ENCODE measurements at places on chromosomes 3 and 15.
A peak's percentile ranks its signal among the peaks of the same experiment; 100 is the strongest.

DNA sequence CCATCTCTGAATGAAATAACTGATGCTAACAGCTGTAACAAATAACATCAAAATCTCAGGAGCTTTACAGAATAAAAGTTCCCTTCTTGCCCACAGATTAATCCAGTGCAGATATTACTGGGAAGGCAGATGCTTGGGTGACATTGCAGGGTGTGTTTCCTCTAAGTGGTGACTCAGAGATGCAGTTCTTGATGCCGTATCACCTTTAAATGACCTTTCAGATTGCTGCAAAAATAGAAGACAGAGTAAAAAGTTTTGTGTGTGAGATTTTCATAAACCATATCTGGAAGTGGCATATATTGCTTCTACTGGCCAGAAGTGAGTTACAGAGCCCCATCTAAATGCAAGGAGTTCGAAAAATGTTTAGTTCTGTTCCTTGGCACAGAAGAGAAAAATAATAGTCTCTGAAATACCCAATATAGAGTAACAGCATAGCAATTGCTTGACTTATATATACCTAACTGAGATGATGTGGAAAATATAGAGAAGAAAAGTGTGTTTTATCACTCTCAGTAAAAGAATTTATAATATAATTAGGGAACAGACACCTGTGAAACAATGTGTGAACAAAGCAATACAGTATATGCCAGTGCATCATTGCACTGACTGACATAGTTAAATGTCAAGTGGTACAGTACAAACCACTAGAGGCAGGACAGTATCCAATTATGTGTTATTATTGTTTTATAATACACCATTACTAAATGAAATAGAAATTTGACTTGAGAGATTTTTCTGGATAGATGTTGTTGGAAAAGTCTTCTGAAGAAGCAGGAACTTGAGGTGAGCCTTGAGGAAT, 430.7 kb upstream of the CBLB start:
- DNase-seq = no peak

GRCh38 chr3:17740721-17741141, 1.7 kb downstream of the TBC1D5 start:
- no peak for DNase-seq

- DNase-seq = no peak
These were observed 210.9 kb upstream of the TOPAZ1 start for GRCh38 chr3:44030687-44031305.

DNA sequence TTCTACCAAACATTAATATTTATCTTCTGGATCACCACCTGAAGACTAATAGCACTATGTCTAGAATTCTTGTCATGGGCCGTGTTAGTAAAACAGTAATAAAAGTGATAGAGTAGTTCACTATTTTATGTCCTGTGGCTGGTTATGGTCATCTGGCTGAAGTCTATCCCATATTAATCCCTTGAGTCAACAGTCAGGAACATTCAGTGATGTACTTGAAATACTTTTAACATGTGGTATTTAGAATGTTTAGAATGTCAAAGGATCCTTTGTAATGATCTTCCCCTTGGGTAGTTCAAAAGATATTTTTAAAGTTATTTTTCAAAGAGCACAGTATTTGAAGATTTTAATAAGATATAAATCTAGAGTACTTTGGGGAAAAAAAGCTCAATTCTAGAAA, 117.0 kb downstream of the MBNL1 start:
- DNase-seq = no peak

DNA sequence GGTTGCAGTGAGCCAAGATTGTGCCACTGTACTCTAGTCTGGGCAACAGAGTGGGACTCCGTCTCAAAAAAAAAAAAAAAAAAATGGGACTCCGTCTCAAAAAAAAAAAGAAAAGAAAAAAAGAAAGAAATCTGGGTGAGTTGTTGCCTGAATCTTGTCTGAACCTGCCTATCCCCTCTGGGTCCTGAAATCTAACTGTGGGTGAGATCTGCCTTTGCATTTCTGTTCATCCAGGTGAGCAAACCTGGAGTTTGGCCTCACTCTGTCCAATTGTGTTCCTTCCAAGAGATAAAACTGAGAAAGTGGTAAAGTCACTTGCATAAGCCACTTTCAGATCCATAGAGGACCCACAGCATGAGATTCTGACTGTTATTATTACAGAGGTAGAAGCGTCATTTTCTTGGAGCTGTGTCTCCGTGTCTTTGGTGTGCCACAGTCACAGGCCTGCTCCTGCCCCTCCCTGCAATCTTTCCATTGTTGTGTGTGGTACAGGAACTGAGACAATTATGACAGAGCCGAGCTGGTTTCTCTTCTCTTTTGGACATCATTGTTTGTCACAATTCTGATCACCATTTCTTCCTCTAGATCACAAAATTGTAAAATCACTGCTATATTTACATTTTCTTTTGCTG, 235.9 kb downstream of the LPP start:
- no peak for DNase-seq

- no peak for DNase-seq
These were observed 3.9 kb downstream of the GRK7 start for GRCh38 chr3:141767066-141767465.

- DNase-seq = no peak
These were observed 13.0 kb upstream of the TSEN2 start for GRCh38 chr3:12471241-12471640.

DNA sequence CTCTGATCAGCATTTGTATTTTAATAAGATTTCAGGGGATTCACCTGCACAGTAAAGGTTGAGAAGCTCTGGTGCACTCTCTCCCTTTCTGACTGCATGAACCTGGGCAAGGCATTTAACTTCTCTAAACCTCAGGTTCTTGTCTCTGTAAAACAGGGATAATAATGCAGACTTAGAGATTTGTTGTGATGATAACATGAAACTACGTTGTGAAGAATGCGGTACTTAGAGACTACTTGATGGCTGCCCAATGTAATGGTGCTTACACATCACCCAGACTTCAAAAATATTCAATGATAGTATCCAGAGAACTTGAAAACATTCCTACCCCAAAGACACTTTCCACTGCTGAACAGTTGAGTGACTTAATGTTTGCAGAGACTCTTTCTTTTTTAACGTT, 19.8 kb upstream of the TNFSF10 start:
- no peak for DNase-seq

GRCh38 chr3:123765475-123766128, 118.5 kb downstream of the MYLK start:
- DNase-seq = no peak

GRCh38 chr3:46643701-46644100, 31.4 kb downstream of the FAM240A start:
- DNase-seq = no peak

GRCh38 chr3:445960-446359, 249.4 kb downstream of the CHL1 start:
- DNase-seq = no peak

- DNase-seq = no peak
These were observed 1.2 kb downstream of the C3orf85 start for GRCh38 chr3:109137761-109138160.

- peak; percentile 36 for DNase-seq
These were observed 21.4 kb upstream of the CSPG4 start for GRCh38 chr15:75733761-75734651.

- no peak for DNase-seq
These were observed 58.1 kb upstream of the MCF2L2 start for GRCh38 chr3:183486472-183486871.

DNA sequence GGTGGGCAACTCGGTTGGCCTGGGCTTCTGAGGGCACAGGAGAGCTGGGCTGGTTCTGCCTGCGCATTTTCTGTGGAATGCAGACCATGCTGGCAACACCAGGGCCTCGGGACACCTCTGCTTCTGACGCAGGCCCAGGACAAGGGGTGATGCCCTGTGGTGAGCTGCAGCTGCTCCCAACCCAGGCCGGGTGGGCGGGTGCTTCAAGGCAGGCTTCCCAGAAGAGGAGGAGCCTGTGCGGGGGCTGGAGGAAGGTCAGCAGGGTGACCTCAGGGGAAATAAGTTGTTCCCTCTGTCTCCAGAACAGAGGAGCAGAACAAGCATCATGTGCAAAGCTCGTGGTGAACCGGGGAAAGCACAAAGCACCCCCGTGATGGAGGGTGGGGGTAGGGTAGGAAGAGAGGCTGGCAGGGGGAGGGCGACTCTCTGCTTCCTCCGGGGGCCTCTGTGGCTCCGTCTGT, 11.0 kb upstream of the PLXNA1 start:
- DNase-seq = peak; percentile 61

GRCh38 chr3:110341047-110341446, 730.6 kb upstream of the NECTIN3 start:
- no peak for DNase-seq

GRCh38 chr15:87827131-87827530, 429.4 kb downstream of the NTRK3 start:
- no peak for DNase-seq

- peak; percentile 52 for DNase-seq
These were observed 1.4 kb upstream of the NECTIN3 start for GRCh38 chr3:111069974-111070771.

DNA sequence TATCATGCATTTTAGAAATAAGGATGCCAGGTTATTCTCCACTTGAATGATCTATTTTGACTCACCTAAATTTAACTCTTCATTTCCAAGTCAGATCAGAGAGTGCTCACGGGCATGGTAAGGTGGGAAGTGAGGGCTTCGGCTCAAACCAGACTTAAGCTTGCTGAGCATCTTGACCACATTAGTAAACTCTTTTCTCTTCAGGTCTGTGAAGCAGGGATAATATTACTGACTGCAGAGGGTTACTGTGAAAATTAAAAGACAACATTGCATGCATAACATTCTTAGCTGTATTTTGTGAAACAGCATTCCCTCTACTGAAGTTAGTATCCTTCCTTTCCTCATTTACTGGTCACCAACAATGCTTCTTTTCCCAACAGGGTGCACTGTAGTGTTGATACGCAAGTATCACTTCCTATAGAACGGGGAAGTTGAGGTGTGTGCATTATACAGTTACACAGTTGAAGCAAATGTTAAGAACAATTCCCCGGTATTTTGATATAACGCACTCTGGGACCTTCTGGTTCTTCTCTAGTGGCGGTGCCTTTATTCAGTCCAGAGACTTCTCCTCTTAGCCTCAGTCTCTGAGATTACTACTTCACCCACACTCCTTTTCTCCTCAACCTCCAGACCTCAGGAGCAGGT, 74.1 kb upstream of the MNS1 start:
- DNase-seq = no peak

GRCh38 chr3:4417449-4417848, 49.6 kb downstream of the SUMF1 start:
- DNase-seq = no peak

Measured in right forelimb (tissue), 1 donor.